BJ (cell line): ENCODE measurements at places on chromosomes 7 and 10. TPM values are rescaled to one million over a fixed set of nuclear protein-coding genes. Genes with fewer than 3 reads are reported as not detected.

Gene MOGAT3
- not detected in 2 replicates for polyA plus RNA-seq

GRCh38 chr10:126849646-126850045 is 55.6 kb upstream of the DOCK1 start:
- DNase-seq = no peak

- no peak for DNase-seq
These were observed 104.2 kb upstream of the VWC2 start for GRCh38 chr7:49669285-49669684.

GRCh38 chr10:83469728-83470331 is 669.5 kb upstream of the GHITM start:
- peak; percentile 2 for DNase-seq

- DNase-seq = no peak
These were observed 64.7 kb downstream of the MACC1 start for GRCh38 chr7:20152511-20152910.

GRCh38 chr10:70493660-70494234 is 15.2 kb downstream of the PALD1 start:
- no peak for DNase-seq

DNA sequence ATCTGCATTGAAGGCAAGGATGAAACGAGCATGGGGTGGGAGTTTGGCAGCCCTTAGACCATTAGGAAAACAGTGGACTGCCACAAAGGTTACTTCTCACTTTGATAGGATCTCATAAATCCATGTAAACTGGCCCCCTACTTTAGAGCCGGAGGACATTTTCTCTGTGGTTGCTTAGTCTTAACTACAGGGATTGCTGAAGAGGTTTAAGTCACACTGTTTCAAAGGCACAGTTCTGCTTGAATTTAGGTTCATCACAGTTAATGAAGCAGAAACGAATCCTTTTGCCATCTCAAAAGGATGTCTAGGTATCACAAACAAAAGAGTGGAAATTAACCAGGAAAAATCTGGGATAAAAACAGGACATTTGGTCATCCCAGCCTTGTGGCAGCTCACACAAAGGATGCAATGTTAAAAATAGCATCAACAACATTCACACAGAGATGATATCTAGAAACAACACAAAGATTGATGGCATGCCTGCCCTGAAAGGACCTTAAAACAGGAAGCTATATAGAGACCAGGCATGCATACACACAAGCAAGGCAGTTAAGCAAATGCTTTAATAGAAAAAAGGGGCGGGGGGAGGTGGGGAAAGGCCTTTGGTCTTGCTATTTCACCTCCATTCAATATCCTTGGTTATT is 74.0 kb downstream of the DOCK4 start:
- DNase-seq = no peak

DNA sequence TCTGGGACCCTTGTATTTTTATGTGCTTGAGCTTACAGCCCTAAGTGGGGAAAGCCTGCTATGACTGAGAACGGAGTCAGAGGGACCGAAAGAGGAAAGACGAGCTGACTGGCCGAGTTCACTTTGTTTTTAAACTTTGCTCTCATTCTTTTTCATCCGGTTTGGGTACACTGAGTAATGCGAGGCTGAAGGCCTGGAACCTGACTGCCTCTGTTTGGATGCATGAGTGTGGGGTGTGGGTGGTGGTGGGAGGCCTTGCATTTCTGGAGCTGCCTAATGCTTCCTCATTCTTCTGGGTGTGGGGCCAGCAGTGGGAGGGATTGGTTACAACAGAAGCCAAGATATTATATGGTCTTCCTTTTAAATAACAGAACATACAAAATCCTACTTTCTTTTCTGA is 155.5 kb downstream of the BUB3 start:
- DNase-seq = no peak

- DNase-seq = no peak
These were observed 6.7 kb downstream of the CALN1 start for GRCh38 chr7:72405418-72405817.
